ENCODE measurements at places on chromosomes 13 and 19.

DNA sequence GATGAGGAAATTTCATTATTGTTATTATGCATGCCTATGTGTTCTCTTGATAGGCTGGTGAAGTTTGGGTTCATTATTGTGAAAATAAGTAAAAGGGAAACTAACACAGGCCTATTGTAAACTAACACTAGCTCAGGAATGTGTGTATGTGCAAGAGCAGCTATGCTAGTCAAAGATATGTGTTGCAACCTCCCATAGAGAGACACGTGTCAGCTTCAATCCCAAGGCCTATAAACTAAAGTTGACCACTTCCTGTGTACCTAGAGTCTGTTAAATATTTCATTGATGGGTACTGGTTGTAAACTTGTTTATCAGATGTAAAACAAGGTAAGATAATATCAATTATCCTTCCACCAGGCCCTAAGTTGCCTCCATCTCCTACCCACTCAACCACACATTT, 44.7 kb upstream of the ZNF30 start:
- DNase-seq: no peak

DNA sequence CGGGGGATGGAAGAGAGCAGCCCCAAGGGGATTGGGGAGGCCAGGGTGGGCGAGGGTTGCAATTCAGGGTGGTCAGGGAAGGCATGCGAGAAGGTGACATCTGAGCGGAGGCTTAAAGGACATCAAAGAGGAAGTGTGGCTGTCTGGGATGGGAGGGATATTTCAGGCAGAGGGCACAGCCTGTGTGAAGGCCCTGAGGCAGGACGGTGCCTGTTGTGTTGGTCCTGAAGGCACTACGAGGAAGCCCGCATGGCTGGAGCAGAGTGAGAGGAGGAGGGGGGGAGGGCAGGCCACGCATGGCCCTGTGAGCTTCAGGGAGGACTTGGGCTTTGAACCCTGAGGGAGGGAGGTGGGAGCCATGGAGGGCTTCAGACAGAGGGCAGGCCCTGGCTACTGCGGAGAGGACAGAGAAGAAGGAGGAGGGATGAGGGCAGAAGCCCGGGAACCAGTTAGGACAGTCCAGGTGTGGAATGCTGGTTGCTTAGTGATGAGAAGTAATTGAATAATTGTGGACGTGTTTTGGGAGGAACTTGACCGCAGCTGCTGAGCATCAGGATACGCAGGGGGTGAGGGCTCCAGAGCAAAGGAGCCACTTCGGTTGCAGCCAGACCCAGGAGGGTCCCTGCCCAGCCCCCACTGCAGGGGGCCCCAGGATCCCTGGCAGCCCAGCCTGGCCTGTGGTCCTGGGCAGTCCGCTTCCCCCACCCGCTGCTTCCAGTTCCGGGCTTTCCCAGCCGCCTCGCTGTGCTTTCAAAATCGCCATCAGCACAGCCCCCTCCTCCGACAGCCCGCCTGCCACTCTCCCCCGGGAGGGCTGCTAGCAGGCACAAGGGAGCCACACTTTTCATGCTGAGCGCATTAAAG, 6.2 kb downstream of the TLE6 start:
- DNase-seq: no peak

GRCh38 chr19:48292798-48293197, 22.9 kb downstream of the ZNF114 start:
- no peak for DNase-seq

GRCh38 chr13:97853550-97853949, 99.9 kb upstream of the IPO5 start:
- no peak for DNase-seq

- no peak for DNase-seq
These were observed 2.0 kb downstream of the ZNF792 start for GRCh38 chr19:34961775-34962686.

GRCh38 chr13:72255908-72256307, 388.9 kb upstream of the DACH1 start:
- no peak for DNase-seq

DNA sequence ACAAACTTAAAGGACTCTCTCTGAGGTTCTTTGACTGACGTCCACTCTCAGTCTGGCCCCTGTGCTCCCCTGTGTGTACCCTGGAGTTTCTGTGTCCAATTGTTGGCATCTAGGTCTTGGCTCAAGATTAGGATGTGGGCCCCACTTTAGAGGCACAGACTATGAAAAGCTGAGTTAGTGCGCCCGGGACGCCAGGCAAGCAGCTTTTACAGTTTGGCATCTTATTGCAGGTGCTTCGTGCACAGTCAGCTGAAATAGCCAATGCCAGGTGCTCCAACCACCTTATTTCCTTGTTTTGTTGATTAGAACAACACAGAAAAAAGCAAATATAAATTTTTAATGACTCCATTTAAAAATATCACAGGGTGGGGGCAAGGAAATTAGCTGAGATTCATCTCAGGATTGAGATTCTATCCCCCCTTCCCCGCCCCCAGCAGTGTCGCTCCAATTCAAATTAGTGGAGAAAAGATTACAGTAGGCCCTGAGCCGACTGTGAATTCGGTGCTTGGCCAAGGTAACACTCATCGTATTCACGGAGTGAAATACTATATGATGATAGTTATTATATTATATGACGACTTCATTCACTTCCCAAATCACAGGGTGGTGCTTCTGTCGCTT, 4.3 kb downstream of the SOX1 start:
- DNase-seq: no peak

- DNase-seq: no peak
These were observed 16.0 kb downstream of the UPF1 start for GRCh38 chr19:18847549-18848463.

GRCh38 chr13:73334445-73334844, 275.6 kb downstream of the KLF5 start:
- no peak for DNase-seq

DNA sequence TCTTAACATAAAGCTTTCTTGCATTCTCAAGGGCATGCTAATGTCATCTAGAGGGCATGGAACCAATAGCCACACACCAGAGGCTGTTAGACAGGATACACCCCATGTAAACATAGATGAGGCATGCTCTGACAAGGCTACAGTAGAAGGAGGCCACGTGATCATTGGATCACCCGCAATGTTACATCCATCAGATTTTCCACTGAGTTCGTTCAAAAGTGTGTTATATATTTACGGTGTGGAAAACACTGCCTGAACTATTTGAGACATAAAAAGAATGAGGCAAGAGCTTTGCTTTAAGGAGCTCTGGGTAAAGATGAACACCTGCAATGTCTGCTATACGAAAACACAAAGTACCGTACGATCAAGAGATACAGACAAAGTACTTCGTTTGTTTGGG, 817.5 kb upstream of the SLC10A2 start:
- DNase-seq: no peak

DNA sequence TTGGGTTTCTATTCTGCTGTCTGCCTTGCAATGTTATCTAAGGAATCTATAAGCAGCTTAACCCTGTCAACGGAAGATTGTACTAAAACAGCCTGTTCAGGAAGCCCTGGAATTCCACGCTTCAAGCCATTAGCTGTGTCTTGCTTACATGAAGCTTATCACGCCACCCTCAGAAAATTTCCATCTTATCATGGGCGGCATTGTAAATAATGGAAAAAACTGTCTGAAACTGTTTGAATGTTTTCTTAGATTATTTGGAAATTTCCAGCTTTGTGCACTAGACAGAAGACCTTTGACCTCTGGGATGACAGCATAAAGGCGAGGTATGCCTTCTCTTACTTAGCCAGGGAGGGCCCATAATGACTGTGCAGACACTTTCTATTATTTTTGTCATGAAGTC, 319.7 kb downstream of the KCNRG start:
- no peak for DNase-seq

- no peak for DNase-seq
These were observed 17.5 kb downstream of the MIPEP start for GRCh38 chr13:23871616-23872220.

DNA sequence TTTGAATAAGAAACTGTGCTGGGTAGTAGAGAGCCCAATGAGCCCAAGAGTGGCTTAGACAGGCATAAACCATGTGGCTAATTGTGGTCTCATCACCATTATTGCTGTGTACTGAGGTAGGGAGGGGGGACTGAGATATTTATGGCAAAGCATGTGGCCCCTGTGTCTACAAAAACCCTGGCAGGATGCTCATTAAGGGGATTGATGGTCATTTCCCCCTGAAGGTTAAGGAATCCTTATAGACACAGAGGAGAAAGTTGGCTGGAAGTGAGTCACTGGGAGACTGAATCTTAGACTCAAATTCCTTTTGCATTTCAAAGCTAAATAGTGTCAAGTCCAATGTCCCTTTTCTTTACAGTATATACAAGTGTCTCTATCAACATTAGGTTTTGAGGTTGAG, 9.8 kb upstream of the DACT3 start:
- DNase-seq: no peak

DNA sequence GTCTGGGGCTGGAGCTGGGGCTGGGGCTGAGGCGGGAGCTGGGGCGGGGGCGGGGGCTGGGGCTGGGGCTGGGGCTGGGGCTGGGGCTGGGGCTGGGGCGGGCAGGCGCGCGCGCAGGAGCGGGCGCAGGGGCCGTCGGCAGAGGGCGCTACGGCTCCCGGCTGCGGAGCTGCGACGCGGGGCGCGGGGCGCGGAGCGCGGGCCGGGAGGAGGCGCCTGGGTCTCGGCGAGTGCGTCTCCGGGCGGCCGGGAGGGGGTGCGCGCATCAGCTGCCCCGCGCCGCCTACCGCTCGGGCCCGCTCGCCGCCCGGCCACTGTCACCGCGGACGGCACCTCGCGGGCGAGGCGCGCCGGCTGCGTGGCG, 422 bp upstream of the MTUS2 start:
- DNase-seq: peak; percentile 6

DNA sequence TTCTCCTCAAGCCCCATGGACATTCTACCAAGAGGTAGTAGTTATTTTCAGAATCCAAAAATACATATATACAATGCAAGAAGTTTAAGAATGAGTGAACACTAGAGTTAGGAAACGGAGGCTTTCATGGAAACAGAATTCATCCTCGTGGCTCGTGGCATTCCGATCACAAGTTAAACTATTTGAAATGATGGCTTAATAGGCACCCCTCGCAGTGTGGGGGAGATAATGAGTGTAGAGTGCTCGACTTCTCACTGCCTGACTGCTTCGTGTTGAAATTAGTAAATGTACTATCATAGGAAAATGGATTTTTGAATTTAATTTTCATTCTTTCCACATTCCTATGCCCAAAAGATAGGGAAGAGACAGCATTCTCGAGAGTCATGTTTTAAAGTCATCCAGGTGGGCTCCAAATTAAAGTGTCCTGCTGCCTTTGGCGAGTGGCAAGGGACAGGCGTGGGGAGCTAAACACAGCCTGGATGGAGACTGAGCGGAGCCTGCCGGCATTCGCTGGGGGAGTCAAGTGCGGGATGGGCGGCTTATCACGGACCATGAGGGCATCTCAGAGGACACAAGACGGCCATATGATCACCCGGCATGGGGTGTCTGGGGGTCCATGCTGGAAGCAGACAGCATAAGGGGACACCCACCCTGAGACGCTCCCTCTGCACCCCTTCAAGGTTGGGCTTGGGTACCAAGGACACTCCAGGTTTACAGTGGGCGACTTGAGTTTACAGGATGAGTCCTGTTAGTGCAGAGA, 165.2 kb downstream of the TEX29 start:
- DNase-seq: no peak

GRCh38 chr13:50740052-50740741, 103.3 kb downstream of the DLEU7 start:
- no peak for DNase-seq

- no peak for DNase-seq
These were observed 6.1 kb downstream of the NXNL1 start for GRCh38 chr19:17454576-17455071.

DNA sequence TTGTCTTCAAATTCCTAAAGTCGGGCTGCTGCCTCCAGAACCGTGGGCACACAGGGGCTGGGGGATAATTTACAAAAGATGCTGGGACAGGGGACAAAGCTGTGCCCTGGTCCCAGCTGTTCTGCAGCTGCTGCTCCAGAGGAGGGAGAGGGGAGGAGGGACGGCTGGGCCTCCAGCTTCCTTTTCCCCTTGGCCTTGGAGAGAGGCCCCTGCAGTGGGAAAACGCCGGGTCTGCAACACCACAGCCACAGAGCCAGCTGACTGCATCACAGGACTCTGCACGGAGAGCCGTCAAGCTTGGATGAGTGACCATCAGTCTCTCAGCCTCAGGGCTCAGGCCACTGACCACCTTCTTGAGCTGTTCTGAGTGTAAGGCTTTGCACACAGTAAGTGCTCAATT, 6.1 kb downstream of the DOCK6 start:
- no peak for DNase-seq

DNA sequence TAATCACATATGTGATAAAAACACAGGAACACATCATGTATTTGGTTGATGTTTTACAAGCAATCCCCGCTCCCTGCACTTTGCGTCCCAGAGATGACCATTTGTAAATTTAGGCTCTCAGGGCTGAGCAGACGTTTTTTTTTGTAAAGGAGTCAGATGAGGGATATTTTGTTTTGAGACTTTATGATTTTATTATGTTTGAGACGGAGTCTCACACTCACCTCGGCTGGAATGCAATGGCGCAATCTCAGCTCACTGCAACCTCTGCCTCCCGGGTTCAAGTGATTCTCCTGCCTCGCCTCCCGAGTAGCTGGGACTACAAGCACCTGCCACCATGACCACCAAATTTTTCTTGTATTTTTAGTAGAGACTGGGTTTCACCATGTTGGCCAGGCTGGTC, 1.4 kb downstream of the TLE6 start:
- no peak for DNase-seq

GRCh38 chr13:95734124-95734523, 57.2 kb downstream of the DNAJC3 start:
- DNase-seq: no peak

DNA sequence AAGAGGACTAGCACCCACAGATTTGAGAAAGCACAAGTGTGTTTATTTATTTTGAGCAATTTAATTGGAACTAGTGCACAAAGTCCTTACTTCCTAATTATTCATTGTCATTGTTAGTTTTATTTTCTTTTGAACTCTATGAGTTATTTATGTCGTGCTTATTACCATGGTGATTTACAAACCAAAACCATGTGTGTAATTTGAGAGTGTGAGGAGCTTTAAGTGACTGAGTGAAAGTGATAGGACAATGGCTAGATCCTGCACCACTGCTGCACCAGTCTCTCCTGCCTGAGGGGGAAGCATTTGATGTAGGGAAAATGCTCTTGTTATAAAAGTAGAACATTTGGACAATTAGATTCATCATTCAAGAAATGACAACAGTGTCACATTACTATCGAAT, 172.3 kb upstream of the KLF12 start:
- no peak for DNase-seq

GRCh38 chr19:41427647-41428480, 690 bp upstream of the B3GNT8 start:
- no peak for DNase-seq

- no peak for DNase-seq
These were observed 12.8 kb upstream of the SAMD1 start for GRCh38 chr19:14103310-14103709.

DNA sequence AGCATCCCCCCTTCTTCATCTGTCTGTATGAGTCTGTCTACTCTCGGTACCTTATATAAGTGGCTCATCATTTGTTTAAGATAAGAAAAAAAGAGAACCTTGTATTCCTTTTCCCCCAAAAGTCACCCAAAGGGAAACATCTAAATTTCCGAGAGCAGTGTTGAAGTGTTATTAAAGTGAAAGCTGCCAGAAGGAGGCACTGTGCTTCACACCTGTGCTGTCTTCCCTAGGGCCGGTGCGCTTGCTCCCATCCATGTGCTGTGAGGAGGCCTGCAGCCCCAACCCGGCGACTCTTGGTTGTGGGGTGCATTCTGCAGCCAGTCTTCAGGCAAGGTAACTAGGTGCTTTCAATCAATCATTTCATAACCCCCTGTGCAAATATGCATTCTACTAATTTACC, 97.5 kb downstream of the TNFRSF19 start:
- DNase-seq: no peak

Measured in T follicular helper cell (primary cell).